ENCODE measurements at places on chromosomes 13 and 19.

GRCh38 chr13:73073050-73073449, 14.2 kb downstream of the KLF5 start:
- DNase-seq: no peak

GRCh38 chr13:24104723-24105122, 55.8 kb upstream of the SPATA13 start:
- no peak for DNase-seq

- DNase-seq: no peak
Measured at GRCh38 chr19:609004-609346, 19.3 kb downstream of the HCN2 start.

DNA sequence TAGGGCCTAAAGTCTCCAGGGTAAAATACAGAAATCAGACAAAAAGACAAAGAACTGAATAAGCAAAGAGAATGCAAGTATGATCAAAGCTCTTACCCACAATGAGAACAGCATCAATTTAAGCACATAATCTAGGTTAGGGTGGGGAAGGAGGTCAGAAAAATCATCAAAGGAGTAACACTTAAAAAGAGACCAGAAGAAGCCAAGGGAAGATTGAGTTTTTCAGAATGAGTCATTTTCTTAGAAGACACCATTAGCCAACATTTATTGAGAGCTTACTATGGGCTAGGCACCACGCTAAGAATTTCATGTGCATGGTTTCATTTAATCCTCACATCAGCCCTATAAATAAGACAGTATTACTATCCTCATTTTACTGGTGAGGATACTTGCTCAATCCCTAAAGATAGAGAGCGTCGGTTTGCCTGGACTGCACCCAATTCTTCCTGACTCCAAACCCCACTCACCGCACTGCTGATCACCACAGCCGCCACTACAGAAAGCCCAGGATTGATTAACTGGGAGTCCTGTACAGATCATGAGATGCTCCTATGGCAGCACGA, 1.7 kb upstream of the SHISA2 start:
- DNase-seq: no peak

DNA sequence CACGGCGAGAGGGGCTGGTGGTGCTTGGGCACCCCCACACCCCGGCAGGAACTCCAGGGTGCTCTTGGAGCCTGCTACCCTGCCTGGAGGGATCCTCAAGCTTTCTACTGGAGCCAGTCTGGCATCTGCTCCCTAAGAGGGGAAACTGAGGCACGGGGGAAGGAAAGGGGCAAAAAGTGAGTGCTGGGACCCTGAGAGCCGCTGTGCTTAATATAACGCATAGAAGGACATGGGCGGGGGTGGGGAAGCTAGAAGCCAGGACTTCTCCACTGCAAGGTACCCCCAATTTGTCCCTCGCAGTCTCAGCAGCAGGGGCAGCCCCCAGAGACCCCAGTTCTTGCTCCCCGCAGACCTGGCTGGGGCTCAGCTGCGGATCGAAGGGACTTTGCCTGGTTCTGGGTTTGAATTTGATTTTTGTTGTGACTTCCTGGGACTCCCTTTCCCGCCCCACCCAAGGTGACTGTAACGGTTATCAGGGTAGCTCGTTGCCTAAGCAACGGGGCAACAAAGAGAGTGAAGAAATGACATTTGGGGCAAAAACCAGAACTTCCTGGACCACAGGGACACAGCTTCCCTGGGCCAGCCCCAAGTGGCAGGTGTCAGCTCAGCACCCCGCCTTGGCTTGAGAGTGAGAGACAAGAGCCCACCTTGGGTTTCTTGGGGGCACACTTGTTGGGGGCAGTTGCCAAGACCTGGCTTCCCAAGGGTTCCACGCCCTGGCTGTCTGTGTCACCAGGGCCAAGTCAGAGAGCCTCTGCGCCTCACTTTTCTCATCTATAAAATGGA, 638 bp downstream of the ADGRE5 start:
- DNase-seq: no peak
